ENCODE measurements at places on chromosomes 5 and 9.

GRCh38 chr5:119269061-119269944 lies 86.5 kb upstream of the TNFAIP8 start:
- no peak for DNase-seq

DNA sequence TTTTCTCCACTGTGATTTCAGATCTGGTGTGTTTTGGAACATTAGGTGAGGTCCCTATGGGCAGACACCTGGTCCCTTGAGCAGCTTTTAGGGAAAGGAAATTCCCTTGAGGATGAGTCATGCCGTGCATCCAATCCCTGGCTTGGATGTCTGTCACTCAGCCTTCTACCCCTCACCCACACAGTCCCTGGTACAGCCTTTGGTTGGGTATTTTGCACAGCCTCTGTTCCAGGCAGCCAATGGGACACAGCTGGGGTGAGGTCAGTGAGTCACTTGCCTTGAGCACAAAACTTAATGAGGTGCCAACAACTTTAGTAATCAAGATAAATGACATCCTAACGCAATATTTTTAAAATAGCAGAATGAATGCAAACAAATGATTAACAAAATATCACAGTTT lies 22.7 kb upstream of the SVEP1 start:
- DNase-seq: no peak

GRCh38 chr5:139222346-139222745 lies 24.2 kb upstream of the SIL1 start:
- no peak for DNase-seq

DNA sequence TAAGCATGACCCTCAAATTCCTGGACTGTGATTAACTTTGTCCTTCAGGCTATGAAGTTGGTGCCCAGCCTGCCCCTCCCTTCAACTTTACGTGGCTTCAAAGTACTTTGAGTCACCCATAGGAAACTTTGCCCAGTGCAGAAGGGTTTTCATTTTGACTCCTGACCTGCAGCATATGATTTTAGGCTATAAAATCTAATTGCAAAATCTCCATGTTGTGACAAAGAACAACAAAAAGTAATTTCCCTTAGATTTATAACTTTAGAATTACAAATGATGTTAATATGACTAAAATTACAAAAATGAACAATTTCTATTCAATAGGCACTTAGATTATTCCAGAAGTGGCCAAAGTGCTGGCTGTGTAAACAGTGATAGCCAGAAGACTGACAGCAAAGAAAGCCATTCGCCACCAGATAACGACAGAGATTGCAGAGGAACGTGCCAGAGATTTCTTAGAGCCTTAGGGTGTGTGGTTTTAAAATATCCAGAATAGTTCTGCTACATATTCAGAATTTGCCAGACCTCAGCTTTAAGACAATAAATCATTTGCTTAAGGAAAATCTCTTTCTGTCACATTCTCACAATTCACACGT lies 197.4 kb downstream of the SEMA5A start:
- DNase-seq: no peak

GRCh38 chr5:64509828-64510227 lies 4.0 kb downstream of the RGS7BP start:
- no peak for DNase-seq

- no peak for DNase-seq
Measured at GRCh38 chr9:121772600-121773285, 121.3 kb downstream of the DAB2IP start.

DNA sequence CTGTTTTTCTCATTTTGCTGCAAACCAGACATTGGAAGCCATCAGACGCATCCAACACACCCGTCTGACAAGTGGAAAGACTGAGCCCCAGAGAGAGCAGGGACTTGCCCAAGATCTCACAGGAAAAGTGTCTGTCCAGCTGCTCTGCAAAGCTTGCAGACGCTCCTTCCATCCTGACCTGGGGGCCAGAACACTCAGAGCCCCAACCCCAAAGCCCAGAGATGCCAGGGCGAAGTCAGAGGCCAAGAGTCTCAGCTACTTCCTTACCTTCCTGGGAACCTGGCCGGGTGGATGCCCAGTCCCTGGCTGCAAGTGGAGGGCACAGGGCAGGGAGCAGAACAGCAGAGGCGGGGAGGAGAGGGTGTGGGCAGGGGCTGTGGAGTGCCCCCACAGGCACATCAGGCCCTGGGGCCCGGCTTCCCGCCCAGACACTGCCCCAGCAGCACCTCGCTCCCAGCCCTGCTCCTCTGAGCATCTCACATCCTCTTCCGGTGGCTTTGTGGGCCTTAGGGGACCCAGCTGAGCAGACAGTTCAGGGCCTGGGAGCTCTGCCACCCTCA lies 9.7 kb upstream of the RALGDS start:
- DNase-seq: no peak

DNA sequence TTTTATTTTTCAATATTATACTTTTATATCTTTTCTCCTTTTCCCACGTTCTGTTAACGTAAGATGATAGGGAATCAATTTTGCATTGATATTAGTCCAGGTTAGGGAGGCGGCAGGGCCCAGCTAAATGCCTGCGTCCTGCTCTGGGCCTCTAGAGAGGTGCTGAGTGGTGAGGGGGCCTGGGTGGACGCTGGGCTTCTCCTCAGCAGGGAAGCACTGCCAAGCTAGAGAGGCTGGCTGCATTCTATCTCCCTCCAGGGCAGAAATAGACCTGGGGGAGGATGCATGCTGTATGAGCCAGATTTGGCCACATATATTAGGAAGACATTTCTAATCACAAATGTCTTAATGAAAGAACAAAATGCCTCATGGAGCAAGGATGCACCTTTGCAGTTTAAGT lies 43.6 kb upstream of the NKX2-5 start:
- no peak for DNase-seq

GRCh38 chr5:180116077-180116999 lies 44.8 kb upstream of the RNF130 start:
- no peak for DNase-seq

DNA sequence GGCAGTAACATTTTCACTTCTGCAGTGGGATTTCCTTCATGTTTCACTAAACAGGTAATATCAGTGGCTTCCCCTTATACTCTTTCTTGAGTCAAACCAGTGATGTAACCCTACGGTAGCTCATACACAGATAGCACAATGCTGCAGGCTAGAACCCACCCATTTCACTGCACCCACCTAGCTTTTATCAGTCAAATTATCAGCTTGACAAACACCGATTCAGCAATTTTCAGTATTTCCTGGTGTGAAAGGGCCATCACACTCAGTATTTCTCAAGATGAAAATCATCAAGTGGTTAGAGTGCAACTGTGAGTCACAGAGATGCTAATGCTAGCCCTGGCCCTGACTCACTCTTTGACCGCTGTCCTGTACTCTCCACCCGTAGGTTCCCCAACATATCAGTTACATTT lies 242.3 kb upstream of the PTGER4 start:
- no peak for DNase-seq

DNA sequence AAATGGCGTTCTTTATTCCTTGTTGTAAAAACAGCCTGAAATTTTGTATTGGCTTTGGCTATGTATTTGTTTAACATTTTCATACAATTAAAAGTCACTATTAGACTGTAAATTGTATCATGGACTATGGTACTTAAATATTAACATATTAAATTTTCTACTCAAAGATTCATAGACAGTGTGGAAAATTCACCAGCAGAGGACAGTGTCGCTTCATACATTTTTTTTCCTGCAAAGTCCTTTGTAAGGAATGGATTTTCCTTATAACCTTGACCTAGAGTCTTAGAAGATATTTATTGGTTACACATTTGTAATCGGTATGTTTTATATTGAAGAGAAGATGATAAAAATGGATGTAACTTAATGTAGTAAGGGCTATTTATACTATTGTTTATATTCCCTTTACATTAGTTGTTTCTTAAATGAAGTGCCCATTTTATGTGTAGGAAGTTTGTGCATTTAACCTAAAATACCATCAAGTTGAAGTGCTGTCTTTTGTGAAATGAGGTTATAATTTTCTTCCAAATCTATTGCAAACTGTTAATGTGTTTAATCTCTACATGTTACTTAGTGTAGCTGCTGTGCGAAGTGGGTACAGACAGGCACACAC lies 150.1 kb downstream of the KDM4C start:
- DNase-seq: no peak

GRCh38 chr9:34337403-34337802 lies 8.0 kb downstream of the NUDT2 start:
- DNase-seq: no peak

DNA sequence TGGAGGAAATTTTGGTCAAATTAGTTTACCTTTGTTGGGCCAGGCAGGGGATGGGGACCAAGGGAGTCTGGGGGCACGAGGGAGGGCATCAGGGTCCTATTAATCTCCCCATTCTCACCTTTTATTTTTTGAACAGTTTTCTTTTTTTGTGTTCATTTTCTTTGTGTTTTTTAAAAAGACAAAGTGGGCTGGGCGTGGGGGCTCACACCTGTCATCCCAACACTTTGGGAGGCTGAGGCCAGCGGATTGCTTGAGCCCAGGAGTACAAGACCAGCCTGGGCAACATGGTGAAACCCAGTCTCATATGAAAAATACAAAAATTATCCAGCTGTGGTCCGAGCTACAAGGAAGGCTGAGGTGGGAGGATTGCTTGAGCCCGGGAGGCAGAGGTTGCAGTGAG lies 103.7 kb downstream of the WNK2 start:
- DNase-seq: no peak

- no peak for DNase-seq
Measured at GRCh38 chr5:57219386-57219785, 45.5 kb downstream of the GPBP1 start.

- DNase-seq: no peak
Measured at GRCh38 chr5:1423901-1424603, 21.2 kb downstream of the SLC6A3 start.

DNA sequence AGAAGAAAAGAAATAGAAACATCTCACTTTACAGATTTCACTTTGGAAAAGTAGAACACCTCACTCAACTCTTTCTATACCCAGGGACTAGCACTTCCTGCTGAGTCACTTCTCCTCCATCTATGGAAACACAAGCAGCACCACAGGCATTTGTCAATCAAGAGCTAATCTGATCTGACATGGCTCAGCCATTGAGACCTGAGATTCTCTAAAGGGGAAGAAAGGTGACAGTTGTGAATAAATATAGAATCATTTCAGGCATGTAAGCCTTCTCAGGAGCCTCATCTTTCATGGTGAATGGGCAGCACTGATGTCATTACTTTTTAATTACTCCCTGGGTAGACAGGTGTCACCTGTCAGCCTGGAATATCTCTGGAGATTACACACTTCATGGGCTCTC lies 559.8 kb downstream of the HINT1 start:
- no peak for DNase-seq

- no peak for DNase-seq
Measured at GRCh38 chr5:6636293-6636692, 3.1 kb downstream of the SRD5A1 start.

GRCh38 chr9:124122813-124123462 lies 111.4 kb downstream of the LHX2 start:
- DNase-seq: no peak

DNA sequence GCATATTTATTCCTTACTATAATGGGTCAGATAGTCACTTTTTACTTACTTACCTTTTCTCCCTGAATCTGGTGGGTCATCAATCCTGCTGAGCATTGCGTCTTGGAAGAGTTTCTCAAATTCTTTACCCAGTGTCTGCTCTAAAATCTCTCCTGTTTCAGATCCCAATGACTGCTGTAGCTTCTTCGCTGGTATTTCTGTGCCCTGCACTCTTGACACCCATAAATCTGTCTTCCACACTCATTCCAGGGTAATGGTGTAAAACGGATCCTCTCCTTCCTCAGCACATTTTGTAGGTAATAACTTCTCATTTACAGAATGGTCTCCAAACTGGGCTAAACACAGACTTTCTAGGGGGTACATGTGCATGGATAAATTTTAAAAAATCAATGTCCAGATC lies 407.4 kb downstream of the DMAC1 start:
- no peak for DNase-seq

DNA sequence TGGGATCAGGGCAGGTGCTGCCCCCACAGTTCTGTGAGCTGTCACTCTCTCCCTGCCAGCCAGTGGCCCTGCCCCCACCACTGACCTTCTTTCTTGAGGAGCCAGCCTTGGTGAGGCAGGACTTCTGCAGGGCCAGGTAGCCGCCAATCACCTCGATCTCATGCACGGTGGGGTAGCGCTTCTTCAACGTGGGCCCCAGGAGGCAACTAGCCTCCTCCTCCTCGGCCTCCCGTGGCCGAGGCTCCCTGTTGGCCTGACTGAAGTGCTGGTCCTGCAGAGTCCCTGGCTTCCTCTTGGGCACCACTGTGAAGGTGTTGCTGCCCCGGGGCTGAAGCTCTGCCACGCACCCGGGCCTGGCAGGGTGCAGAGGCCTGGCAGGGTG lies 1.6 kb downstream of the TPRN start:
- no peak for DNase-seq

GRCh38 chr5:121793791-121794190 lies 57.9 kb upstream of the FTMT start:
- DNase-seq: no peak

GRCh38 chr9:72127753-72128152 lies 21.5 kb upstream of the GDA start:
- DNase-seq: no peak

DNA sequence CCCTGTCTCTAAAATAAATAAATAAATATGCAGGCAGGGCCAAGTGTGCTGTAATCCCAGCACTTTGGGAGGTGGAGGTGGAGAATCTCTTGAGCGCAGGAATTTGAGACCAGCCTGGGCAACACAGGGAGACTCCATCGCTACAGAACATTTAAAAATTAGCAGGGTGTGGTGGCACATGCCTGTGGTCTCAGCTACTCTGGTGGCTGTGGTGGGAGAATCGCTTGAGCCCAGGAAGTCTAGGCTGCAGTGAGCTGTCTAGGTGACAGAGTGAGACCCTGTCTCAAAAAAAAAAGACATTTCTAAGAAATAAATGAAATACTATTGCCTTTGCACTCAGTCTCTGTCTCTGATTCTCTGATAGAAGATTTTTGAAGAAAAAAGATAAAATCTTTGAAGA lies 1.2 kb upstream of the PCDHGA10 start:
- no peak for DNase-seq

GRCh38 chr5:67257077-67257476 lies 60.5 kb upstream of the CD180 start:
- no peak for DNase-seq

GRCh38 chr9:98931600-98932389 lies 11.9 kb upstream of the COL15A1 start:
- no peak for DNase-seq

DNA sequence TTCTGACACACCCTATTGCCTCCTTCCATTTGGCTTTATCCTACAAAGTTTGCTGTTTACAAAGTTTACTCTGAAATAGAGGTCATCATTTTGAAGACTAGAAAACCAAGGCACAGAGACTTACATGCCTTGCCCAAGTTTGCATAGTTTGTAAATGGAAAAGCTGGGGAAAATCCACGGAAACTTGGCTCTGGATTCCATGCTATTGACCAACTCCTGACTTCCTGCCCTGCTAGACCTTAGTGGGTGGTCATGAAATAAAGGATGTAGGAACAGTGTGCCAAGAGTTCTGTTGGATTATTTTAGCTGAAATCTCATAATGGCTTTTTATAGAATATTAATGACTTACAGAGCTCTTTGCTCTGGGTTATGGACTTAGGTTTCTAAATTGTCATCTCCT lies 69.5 kb downstream of the GRIA1 start:
- DNase-seq: no peak

- no peak for DNase-seq
Measured at GRCh38 chr5:151238303-151238741, 14.4 kb upstream of the CCDC69 start.

All from stimulated activated CD4-positive, alpha-beta T cell treated with anti-CD3 and anti-CD28 coated beads, Interleukin-12 subunit alpha, Interleukin-12 subunit beta, amount 100 ng/mL, for 4 hours (primary cell).